Kidney (tissue), 22 donors: ENCODE measurements at places on chromosomes 11 and 22.

DNA sequence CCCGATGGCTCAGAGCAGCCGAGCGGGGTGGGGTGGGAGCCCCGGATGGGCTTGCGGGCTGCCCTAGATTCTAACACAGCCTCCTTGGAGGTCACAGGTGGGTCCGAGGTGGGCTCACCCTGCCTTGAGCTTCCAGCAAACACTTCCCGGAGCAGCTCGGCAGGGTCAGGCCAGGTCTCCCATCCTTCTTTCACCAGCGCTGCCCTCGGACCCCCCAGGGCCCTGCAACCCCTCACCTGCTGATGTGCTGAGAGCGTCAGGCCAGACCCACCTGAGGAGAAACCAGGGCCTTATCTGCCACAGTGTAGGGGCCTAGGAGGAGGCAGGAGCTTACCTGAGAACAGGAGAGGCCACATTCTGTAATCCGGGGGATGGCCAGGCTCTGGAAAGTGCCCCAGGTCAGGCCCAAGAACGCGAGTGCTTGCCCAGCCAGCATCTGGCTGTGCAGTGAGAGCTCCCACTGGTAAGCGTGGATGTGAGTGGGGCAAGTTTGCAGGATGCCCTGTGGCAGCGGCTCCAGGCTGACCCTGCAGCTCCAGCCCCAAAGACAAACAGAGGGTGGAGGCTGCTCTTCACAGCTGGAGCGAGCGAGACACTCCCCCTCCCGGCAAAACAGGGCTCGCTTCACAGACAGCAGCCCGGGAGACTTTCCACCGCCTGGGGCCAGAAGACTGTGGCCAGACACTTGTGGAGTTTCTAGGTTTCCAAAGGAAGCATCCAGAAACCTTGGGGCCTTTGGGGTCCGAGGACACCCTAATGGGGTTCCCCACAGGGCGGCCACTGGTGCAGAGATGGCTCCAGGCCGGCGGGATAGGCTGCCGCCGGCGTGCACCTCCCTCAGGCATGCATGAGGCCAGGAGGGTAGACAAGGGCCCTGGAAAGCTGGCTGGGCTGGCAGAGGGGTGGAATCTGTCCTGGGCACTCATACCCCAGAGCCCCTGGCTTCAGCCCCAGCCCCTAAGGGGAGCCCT is at the start of gene IL17REL:
IL17REL (minus strand) TSS at position 555 of the 971 bp plus-strand sequence; CDS start at position 436, 119 bp downstream.
- peaks cover 13% of the 10 kb centered on the region for H3K27me3 ChIP-seq
- H3K4me3 ChIP-seq, result no peak within 1 kb of the TSS
- no peak within 1 kb of the TSS for H3K27ac ChIP-seq
- H3K36me3 ChIP-seq, result no peaks in the 10 kb centered on the region
- H3K4me1 ChIP-seq, result no peaks in the 10 kb centered on the region
- no peak for DNase-seq

GRCh38 chr11:110919241-110919922 is 207.1 kb upstream of the ARHGAP20 start:
- H3K27me3 ChIP-seq, result no peaks in the 10 kb centered on the region
- H3K36me3 ChIP-seq, result no peaks in the 10 kb centered on the region
- no peaks in the 10 kb centered on the region for H3K4me1 ChIP-seq
- H3K27ac ChIP-seq, result no peak overlapping the region

- peaks cover 19% of the 10 kb centered on the region for H3K4me1 ChIP-seq
- no peak overlapping the region for H3K4me3 ChIP-seq
- no peaks in the 10 kb centered on the region for H3K27me3 ChIP-seq
- no peak overlapping the region for H3K27ac ChIP-seq
- DNase-seq, result no peak
- H3K36me3 ChIP-seq, result peaks cover 2% of the 10 kb centered on the region
Observed at GRCh38 chr11:57309106-57310059, 15.4 kb downstream of the TNKS1BP1 start.

GRCh38 chr22:25582946-25583345 is 18.5 kb downstream of the GRK3 start:
- no peak overlapping the region for H3K27ac ChIP-seq
- H3K36me3 ChIP-seq, result no peaks in the 10 kb centered on the region
- DNase-seq, result no peak
- no peaks in the 10 kb centered on the region for H3K27me3 ChIP-seq
